Activated T-helper 17 cell treated with anti-CD3 and anti-CD28 coated beads, Interleukin-2, amount 50 U/mL, for 72 hours (primary cell): ENCODE measurements at places on chromosomes 4 and X. TPM values are rescaled to one million over a fixed set of nuclear protein-coding genes. Genes with fewer than 3 reads are reported as not detected.

DNA sequence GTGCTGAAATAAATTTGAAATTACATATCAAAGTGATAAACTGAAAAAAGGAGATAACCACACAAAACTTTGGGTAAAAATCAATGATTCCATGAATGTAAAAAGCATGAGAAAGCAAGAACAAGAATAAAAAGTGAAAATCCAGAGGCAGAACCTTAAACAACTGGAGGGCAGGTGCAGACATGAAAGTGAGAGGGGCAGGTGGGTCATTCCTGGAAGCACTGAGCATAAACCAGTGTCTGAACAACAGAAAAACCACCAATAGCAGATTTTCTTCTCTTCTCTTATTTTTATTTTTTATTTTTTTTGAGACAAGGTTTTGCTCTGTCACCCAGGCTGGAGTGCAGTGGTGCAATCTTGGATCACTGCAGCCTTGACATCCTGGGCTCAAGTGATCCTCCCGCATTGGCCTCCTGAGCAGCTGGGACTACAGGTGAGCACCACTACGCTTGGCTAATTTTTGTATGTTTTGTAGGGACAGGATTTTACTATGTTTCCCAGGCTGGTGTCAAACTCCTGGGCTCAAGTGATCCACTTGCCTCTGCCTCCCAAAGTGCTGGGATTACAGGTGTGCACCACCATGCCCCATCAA is 46.8 kb upstream of the GPR78 start:
- no peak for ATAC-seq

GRCh38 chr4:36915717-36916116 is 328.8 kb upstream of the NWD2 start:
- no peak for ATAC-seq

- ATAC-seq = no peak
Observed at GRCh38 chrX:71222929-71223328, at the start of gene GJB1. TSS of gene GJB1 (plus strand) at chrX:71223224. CDS start at chrX:71223708, 484 bp downstream.

DNA sequence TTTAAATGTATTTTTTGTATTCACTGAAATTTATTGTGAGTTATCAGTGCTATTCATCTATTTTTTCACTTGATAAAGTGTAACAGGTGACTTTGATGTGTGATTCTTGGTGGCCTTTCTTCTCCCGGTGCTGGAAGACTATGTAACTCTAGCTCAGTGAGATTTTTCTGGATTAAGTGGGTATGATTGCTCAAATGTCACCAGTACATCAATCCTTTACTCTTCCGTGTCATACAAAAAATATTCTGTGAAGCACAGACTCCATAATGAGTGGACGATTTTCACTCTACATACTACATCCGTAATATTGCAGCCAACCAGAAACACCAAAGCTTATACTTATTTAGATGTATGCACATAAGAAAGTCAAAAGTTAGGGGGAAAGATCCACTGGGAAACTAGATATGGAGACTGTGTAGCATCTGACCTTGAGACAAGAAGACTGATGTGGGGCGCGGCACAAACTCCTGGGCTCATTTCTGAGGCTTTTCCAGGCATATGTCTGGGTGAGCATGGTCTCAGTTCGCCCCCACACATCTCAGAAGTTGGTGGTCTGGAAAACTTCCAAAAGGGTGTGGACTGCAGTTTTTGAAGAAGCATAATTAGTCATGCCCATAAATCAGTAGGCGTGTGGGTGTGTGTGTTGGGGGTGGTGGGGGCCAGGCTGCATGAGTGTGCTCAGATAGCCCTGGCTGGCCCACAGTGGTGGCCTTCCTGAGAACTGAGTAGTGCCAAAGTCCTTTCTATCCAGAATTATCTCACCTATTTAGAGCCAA is 53.9 kb upstream of the TENM3 start:
- ATAC-seq = no peak

DNA sequence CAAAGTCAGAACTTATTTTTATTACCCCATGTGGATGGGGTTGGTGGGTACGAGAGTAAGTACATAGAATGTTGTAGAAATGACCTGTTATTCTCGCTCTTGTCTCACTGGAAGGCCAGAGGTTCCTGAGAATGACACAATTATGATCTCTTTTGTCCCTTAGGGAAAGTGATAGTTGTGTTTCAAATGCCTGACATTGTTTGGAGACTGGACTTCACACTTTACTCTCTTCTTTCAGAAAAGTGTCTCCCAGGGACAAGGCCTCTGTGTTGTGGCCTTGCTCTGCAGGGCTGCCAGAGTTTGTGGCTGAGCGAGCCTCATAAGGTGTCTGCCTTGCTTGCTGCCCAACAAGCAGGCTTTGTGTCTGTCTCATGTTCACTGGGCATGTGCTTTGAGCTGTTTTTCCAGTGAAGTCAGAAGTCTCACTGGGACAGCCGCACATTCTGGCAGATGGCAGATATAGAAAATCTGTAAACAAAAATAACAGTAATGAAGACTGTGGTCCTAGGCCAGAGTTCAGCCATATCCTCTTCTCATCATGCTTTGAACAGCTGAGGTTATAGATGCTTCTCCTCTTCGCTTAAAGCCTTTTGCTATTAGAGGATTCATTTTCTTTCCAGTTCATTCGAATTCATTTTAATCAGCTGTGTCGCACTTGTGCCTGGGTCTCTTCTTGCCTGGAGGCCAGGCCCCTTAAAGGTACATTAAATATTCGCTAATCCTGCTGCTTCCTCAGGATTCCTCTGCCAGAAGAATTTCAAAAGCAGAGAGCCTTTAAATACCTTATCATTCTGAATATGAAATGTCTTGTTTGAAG is 14.4 kb downstream of the PPEF1 start:
- ATAC-seq = no peak

GRCh38 chrX:55874807-55875206 is 157.3 kb downstream of the RRAGB start:
- no peak for ATAC-seq

GRCh38 chr4:119537586-119537985 is 91.0 kb downstream of the PDE5A start:
- no peak for ATAC-seq

DNA sequence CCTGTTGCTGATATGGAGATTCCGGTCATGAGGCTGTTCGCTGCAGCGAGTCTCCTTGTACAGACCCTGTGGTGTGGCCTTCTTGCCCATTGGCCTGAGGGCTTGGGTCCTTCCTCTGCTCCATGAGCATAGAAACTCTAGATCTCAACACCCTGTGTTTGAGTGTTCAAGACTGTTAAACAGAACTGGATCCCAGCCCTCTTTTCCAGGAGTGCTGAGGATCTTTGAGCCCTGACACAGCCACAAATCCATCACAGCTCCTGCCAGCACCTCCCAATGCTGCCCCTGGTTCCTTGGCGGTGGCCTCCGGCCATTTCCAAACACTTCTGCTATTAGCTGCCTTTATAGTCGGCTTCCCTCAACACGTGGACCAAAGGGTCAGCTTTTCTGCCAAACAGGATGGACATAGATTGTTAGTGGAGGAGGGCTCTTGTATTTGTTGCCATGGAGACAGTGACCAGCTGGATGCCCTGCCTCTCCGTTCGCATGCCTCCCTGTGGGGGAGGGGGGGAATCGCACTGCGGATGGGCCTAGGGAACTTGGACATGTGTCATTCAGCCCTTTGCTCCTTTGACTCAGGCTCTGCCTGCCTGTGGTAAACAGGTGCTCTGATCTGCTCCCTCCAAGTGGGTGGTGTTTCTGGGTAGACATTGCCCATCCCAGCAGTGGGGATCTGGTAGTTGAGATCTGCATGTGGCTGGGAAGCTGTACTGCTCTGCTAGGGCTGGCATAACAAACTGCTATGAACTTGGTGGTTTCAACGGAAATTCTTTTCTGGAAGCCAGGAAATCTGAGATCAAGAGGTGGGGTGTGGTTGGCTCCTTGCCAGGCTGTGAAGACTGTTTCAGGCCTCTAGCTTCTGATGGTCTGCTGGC is 6.9 kb upstream of the WDR1 start:
- peak; percentile 79 for ATAC-seq

DNA sequence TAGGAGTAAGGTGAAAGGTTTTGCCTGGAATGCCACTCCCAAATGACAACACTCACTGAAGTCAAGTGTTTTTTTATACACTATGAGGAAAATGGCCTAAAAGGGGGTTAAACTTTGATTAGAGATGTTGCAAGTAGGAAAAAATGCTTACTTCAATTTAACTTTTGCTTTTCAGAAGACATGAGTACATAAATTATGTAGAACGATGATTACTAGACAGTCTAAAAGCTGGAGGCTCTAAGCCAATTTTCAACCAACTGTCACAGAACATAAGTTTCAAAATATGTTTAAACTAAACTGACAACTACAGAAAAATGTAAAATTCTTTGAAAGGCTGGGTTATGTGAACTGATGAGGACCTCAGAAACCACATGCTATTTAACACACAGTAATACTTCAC is 83.4 kb downstream of the SHISA3 start:
- ATAC-seq = no peak

DNA sequence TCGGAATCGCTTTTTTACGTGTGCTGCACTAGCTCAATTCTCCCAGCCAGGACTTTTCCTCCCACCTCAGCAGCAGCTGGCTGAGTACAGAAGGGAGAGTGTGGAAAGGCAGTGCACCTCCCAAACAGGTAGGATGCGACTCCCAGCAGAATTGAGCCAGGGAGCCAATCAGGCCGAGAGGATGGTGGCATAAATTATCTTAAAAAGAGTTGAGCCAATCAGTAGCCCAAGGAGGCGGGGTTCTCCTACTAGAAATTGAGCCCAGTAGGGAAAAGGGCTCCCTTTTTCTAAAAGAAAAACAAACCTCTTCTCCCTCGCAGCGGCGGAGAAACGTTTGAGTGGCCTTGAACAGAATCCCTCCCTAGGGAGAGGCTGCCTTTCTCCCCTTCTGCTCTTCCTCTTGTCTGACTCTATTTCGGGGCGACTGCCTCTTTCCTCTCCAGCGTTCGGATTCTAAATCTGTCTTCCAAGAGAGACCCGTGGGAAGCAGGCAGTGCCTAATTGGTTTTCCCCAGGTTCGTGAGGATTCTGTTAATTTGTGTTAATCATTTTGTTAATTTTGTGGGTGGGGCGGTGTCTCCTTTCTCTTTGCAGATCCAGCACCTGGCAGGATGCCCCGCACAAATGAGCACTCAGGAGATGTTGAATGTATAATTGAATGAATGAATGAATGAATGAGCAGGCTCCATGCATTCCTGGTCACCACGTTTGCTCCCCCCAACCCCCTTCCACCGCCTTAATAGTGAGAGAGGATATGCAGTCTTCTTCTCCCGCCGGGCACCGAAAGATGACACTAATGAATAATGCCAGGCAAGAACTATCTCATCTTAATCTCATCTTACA is at the start of gene GABRG1:
GABRG1 (minus strand) TSS at position 142 of the 843 bp plus-strand sequence; CDS start at position 1, 141 bp downstream.
- no peak for ATAC-seq

DNA sequence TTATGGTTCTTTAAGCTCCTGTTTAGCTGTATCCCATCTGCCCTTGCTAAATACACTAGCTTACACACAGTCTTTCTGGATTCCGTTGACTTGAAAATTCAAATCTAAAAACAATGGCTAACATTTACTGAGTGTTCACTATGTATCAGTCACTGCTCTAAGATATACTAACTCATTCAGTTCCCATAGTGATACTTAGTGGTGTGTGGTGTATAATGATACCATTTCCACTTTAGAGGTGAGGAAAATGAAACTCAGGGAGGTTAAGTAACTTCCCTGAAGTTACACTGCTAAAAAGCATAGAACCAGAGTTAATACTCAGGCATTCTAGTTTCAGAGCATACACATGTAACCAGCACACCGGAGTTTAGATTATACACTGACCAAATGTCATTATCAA is 762.0 kb downstream of the GRID2 start:
- no peak for ATAC-seq

DNA sequence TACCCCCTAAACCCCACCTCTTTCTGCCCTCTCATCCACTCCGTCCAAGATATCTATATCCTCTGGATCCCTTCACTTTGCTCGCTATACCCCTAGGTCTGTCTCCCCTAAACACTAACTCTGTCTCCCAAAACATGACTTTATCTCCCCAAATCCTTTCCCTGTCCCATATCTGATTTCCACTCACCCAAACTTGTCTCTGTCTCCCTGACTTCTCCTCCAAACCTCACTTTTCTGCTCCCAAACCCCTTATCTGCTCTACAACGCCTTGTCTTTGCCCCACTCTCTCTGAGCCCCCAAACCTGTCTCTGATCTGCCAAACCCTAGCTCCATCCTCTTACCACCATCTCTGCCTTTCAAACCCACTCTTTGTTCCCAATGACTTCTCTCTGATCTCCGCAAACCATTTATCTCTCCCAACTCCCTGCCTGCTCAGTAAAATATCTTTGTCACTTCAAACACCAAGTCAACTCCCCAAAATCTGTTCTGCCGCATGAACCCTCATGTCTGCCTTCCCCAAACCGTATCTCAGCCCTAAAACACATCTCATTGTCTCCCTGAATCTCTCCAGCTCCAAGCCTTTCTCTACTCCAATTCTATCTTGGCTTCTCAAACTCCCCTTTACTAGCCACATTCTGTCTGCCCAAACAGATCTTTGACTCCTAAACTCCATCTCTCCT is 575 bp downstream of the GATA1 start:
- ATAC-seq = no peak

- ATAC-seq = no peak
Observed at GRCh38 chr4:158172261-158173258, at the start of gene GASK1B. TSS of gene GASK1B (minus strand) at chr4:158173025. CDS start at chr4:158171375, 1,650 bp downstream.

GRCh38 chr4:153248641-153249198 is 44.5 kb downstream of the TRIM2 start:
- ATAC-seq = peak; percentile 37

DNA sequence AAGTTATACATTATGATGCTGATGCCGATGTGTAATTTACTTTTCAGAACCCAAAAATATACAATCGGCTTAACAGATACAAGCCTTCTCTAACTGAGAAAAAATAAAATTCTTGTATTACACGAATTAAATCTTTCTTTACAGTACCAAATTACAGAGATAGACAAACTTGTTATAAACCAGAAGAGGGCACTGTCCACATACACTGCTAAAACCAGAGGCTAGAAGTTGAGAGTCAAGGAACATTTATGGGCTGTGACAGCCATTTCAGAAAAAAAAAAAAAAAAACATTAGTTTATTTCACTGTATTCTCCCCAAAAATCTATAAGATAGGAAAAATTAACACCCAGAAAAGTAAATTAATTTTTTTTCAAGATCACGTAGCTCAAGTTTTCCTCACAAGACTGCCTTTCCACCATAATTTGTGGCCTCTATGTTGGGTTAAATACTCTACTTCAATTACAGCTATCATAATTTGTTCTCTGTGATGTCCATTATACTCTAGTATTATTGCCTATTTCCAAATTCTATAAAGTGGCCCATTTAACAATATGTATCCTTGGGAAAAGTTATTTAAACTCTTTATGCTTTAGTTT is 12.0 kb downstream of the EREG start:
- no peak for ATAC-seq

Gene NAT8L
- total RNA-seq = 0.22 TPM

Gene FGFBP2
- 2.2 TPM for total RNA-seq

Gene ARR3
- total RNA-seq = not detected

Gene DMP1
- total RNA-seq = not detected

Gene SEC24B
- 25.2 TPM for total RNA-seq

Gene CPZ
- not detected for total RNA-seq

Gene USP27X
- 1.1 TPM for total RNA-seq

Gene BTC
- total RNA-seq = not detected

Gene CD38
- total RNA-seq = 3.0 TPM

Gene PRRG3
- total RNA-seq = not detected

Gene FAM193A
- 35.3 TPM for total RNA-seq
